Right kidney (tissue), 9 donors: ENCODE measurements at places on chromosomes 5 and 9.

GRCh38 chr5:87048156-87048555, 219.5 kb upstream of the RASA1 start:
- no peak for DNase-seq

DNA sequence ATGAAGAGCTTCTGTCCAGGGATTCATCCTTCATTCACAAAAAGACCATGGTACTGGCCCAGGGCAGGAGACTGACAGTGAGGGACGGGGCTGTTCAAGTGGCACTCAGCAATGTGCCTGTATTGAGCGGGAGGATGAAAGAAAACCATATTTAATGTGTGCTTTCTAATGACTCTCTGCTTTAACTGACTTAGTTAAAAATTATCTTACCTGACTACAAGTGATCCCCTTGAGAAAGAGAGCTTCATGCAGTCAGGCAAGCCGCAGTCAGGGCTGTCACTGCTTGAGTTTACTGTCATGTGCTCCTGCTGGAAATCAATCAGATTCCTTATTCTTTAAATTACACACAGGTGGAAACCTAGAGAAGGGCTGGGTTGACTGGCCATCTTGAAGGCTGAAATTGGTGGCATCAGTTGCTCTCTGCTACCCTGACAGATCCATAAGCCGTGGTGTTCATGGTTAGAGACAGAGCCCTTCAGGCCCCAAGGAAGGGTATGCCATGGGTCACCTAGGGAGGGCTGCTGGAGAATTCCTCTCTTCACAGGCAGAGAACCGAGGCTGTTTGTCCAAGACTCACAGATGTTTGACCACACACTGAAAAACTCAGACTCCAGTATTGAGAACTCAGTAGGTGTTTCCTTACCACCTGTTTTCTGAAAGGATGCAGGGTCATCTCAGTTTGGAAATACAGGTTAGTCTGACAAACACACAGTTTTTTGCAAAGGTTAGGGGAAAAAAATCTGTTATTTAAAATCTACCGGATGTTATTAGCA, 70.9 kb downstream of the TRIO start:
- DNase-seq = no peak

DNA sequence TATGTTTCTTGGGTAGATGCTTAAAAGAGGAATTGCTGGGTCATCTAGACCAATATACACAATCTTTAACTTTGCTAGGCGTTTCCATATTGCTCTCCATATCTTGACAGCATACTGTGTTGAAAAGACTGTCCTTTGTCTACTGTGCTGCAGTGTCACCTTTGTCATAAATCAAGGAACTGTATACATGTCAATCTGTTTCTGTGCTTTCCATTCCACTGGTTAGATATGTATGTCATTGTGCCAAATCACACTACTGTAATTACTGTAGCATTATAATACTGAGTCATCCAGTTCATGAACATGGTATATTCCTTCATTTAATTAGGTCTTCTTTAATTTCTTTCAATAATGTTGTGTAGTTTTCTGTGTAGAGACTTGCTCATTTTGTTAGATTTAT, 149.7 kb upstream of the RASGRF2 start:
- DNase-seq = no peak

GRCh38 chr5:139659695-139660101, 11.5 kb downstream of the CXXC5 start:
- no peak for DNase-seq

DNA sequence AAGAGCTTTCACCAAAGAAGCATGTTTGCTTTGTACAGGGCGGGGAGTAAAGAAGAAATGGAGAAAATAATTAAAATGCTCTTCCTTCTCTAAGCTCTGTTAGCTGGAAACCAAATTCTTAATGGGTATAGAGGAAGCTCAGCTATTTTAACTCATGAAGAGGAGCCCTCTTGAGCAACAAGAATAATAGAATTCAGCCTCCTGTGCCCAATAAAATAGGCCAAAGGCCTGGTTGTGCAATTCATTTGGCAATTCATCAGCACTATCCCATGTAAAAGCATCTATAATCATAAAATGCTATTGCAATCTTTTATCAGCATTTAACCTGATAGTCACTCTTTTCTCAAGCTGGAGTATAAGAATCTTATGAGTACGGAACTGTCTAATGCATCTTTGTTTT, 133.6 kb upstream of the CDH6 start:
- no peak for DNase-seq

DNA sequence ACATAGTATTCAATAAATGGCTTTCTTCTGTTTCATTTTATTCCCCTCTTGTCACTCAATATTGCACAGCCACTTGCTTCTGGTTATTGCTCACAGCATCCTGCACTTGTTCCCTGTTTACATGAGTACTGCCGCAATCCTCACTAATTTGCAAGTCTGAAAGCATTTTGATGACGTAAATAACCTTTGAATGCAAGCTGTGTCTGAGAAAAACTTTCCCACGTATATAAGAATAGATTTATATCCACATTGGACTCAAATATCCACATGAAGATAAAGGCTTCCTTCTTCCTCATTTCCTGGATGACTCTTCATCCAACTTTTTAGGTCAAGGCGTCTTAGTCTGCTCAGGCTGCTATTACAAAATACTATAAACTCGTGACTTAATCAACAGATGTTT, 88.2 kb upstream of the DAP start:
- no peak for DNase-seq

GRCh38 chr5:77306531-77306930, 96.1 kb downstream of the PDE8B start:
- DNase-seq = no peak

- DNase-seq = no peak
Measured at GRCh38 chr9:79371948-79372555, 199.7 kb upstream of the TLE4 start.
